NCI-H1092 treated with DMSO at 0.1 percent for 48 hours (cell line): ENCODE measurements at places on chromosomes 2 and 18.

DNA sequence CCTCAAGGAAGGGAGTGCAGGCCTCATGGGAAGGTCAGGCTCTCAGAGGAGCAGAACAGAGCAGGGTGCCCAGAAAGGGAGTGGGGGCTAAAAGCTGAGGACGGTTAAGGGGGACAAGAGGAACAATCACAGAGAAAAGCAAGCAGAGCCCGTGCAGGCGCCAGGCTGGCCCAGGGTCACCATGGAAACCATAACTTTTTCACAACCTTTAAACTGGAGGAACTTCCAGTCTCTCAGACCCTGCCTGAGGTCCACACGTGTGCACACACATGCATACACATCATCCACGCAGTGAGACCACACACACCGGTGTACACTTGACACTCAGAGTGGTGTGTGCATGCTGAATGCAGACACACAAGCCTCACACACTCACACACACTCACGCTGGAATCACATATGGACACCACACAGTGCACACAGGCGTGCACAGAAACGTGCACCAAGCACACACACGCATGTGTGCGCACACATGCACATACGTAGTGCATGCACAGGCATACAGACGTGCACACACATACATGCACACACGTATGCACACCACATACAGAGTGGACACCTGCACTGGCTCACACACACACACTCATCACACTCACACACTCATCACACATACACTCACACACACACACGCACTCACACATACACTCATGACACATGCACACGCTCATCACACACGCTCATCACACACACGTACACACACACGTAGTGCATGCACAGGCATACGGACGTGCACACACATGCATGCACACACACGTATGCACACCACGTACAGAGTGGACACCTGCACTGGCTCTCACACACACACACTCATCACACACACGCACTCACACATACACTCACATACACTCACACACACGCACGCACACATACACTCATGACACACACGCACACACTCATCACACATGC lies 37.2 kb upstream of the SNED1 start:
- no peak for DNase-seq

GRCh38 chr2:121736140-121736461 lies 574 bp downstream of the NIFK start:
- DNase-seq, result no peak

- no peak for DNase-seq
These were observed 371.9 kb downstream of the IRS1 start for GRCh38 chr2:226427538-226428307.

- no peak for DNase-seq
These were observed 38.2 kb upstream of the VIT start for GRCh38 chr2:36658277-36658748.
